ENCODE measurements at places on chromosomes 6 and 20. TPM values are rescaled to one million over a fixed set of nuclear protein-coding genes. Genes with fewer than 3 reads are reported as not detected.

The KIF25 gene
- not detected for total RNA-seq

The EFCAB8 gene
- 0.37 TPM for total RNA-seq

The SRMS gene
- total RNA-seq = not detected

The STMND1 gene
- not detected for total RNA-seq

The RANBP9 gene
- total RNA-seq = 65.0 TPM

The TMC2 gene
- not detected for total RNA-seq

The CASS4 gene
- 5.6 TPM for total RNA-seq

The ADNP gene
- 86.1 TPM for total RNA-seq

The PSMA7 gene
- total RNA-seq = 208 TPM

The CCM2L gene
- not detected for total RNA-seq

The BFSP1 gene
- 0.23 TPM for total RNA-seq

The HNF4A gene
- total RNA-seq = not detected

GRCh38 chr20:7094438-7094997, 327.0 kb downstream of the BMP2 start:
- DNase-seq = peak; percentile 40

- no peak for DNase-seq
These were observed 20.4 kb downstream of the RBM38 start for GRCh38 chr20:57411406-57412283.

- DNase-seq = no peak
These were observed 36.9 kb upstream of the AVP start for GRCh38 chr20:3121271-3121911.

DNA sequence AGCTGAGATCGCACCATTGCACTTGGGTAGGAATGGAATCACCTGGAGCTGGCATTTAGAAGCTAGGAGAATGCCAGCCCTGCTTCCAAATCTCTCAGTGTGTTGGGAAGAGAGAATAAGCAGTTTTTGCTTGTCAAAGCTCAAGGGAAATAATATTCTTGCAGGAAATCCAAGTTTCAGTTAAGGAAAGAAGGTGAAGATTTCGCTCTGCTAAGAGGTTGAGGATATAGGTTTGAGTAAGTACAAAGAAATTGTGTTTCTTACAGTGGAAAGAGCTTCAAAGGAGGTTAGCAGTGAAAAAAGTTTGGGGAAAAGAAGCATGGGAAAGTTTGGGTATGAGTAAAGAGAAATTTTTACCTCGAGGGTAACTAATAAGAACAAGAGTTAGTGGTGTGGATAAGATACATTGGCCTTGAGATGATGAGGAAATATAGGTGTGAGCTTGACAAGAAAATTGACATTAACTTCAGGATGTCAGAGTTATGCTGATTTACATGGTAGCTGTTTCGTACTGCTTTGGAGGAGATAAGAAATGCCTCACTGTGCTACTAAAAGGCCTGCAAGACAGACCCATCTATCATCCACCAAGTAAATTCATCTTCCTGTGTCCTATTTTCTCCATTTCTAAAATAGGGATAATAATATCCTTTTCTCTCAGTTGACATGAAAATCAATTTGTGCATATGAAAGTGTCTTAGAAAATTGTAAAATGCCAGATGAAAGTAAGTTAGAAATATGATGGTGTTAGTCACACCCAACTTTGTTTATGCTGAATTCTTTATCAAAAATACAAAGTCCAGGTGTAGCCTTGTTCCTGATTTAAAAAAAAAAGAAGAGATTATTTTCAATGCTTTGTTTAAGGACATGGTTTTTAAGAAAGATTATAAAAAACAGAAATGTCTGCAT, 12.8 kb upstream of the HINT3 start:
- no peak for DNase-seq

DNA sequence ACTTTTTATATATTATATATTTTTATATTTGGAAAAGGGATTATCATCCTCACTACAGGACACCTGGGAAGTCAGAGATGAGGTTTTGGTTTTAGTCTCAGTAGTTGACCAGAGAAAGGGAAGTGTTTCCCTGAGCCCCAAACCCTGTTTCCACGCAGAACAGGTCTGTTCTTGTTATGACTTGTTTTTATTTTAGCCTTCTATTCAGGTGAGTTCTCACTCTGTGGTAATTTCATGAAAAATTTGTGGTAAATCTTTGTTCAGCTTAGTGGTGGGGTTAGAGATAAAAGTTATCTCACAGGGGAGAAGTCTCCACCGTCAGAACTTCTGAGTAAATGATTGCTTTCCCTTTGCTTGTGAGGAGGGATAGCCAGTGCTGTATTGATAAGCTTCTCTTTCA, 224.9 kb downstream of the FARS2 start:
- DNase-seq = no peak

- no peak for DNase-seq
These were observed 25.2 kb downstream of the PHF3 start for GRCh38 chr6:63660757-63661156.

- DNase-seq = no peak
These were observed 112.1 kb upstream of the BCLAF1 start for GRCh38 chr6:136401749-136402148.

DNA sequence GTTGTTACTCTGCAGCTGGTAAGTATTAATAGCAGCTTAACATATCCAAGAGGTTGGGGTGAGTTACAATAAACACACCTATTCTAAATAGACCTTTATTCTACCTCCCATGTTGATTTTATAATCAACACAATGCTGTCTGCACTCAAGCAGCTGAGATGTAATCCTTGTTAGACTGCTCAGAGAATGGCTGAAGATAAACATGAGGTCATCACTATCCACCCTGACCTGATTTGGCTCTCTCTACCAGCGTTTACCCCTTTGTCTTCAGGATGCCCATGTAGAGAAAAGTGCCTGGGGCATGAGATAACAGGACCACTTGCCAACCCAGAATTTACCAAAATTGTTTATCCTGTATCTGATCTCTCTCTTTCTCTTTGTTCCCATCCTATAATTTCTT, 220.7 kb upstream of the DEFB112 start:
- no peak for DNase-seq

DNA sequence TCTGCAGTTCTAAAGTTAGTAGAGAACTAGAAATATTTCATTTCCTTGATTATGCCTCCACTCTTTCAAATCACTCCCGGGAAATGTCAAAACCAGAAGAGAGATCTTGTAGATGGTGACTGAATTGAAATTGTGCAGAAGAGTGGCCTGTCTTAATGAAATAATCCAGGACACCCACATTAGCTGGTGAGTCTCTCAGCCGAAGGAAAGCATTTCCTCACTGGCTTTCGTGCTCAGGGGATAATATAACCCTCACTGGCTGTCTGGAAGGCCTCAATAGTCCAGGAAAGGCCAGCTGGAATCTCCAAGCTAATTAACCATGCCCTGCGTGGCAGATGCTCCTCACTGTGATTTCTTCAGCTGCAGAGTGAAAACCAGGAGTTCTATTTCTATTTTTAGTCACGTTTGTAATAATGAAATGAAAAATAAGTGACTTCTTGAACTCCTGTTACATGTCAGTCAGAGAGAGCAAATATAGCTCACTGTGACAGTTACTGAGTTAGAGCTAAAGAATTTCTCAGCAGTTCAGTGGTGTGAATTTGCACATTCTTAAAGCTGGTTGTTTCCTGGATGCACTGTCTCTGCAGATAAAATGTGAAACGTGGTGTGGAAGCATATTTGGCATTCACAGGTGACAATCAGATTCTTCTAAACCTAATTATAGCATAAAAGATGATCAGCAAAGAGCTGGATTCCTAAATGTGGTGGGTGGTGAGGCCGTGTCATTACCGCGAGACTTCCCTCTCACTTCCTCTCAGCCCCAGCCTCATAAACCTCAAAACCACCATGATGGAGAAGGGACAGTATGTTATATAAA, 211.7 kb downstream of the LMBRD1 start:
- peak; percentile 15 for DNase-seq

GRCh38 chr6:49540614-49541013, 9.9 kb upstream of the C6orf141 start:
- DNase-seq = no peak

GRCh38 chr6:12359036-12359435, 68.9 kb downstream of the EDN1 start:
- DNase-seq = no peak

GRCh38 chr6:169624785-169625184, 77.0 kb downstream of the WDR27 start:
- no peak for DNase-seq

- DNase-seq = no peak
These were observed 50.8 kb downstream of the CD109 start for GRCh38 chr6:73746787-73747186.

DNA sequence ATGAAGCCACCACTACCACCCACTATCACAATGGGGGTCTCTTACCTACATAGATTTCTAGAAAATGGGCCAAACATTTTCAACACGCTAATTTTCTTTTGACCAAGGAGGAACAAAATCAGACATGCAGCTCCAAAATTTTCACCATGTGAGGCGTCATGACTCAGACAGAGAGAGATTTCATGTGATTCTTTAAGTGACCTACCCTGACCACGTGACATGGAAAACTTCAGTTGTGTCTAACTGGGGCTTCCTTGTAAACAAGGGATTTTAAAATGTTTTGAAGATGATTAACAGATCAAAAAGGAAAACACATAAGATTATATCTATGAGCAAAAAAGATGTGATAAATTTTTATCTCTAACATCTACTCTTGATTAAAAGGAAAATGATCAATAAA, 199.2 kb downstream of the TBXT start:
- no peak for DNase-seq

DNA sequence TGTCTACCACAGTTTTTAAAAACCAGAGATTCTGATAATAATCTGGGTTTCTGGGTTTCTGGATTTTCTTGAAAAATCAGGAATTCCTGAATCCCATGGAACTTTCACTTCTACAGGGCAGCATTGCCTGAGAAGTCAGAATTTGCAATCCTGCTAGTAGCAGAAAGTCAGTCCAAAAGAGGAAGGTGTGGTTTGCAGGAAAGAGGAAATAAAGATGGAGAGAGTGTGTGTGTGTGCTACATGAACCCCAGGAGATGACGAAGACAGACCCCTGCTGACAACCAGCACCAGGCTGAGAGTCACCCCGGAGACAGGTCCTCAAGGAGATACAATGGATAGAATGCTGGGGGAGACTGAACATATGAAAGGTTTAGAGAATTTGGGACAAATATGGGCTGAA, 44.9 kb downstream of the PRND start:
- no peak for DNase-seq

GRCh38 chr6:73653571-73654424, at the start of gene SLC17A5:
SLC17A5 (minus strand) TSS chr6:73653992; CDS start chr6:73653886, 106 bp downstream.
- peak; percentile 94 for DNase-seq

GRCh38 chr6:153947808-153948447, 91.1 kb upstream of the OPRM1 start:
- DNase-seq = peak; percentile 14

- no peak for DNase-seq
These were observed 22.0 kb upstream of the PRDM1 start for GRCh38 chr6:106064142-106064541.

GRCh38 chr6:88870717-88871330, 92.6 kb downstream of the RNGTT start:
- DNase-seq = peak; percentile 44

DNA sequence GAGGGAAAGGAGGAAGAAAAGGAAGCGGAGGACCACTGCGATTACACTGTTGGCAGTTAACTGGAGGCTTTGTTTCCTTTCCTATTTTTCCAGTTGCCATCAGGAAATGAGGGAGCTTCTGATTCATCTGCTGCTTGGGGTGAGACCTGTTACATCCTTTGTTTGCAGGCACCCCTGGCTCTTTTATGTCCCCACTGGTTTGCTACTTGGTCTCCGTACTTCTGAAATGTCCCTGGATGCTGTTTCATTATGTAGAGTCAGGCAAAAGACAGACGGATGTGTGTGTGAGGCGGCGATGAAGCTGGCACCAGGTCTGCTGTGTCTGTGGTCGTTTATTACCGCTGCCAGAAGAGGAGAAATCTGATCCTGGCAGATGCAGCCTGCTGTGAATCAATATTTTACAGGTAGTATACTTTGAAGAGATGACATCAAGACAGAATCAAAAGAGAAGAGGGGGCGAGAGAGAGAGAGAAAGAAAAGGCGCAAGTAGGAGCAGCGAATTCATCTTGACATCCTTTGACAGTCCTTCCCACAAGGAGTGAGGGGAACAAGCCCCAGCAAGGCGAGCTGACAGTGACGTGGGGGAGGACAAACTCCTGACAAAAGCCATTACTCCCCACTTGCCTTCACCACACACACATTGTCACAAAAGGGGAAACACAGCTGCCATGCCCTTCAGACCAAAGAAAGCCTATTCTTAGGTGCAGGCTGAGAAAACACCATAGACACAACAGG, 145.9 kb upstream of the FBXL4 start:
- DNase-seq = no peak

DNA sequence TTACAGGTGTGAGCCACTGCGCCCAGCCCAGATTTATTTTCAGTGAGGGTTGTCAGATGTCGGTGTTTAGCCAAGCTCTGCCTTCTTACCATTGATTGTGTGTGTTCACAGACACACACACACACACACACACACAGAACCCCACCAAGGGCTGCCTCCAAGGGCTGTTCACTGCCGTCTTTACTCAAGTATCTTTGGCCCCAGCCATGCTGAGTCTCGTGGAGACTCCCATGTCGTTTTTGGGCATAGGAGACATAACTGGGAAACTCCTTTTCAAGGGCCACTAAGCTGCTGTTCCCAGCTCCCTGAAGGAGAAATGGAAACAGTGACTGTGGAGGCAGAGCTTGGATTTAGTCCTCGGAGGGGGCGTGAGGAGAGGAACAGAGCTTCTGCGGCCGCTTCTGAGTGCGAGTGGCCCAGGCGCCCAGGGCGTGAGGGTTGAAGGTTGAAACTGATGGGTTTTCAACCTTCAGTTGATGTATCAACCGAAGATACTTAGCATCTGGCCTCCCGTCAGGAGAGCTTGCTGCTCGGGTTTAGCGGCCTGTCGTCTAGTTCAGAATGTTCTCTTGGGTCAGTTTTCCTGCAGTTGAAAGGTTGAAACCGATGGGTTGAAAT, 243.6 kb downstream of the TTLL2 start:
- no peak for DNase-seq

DNA sequence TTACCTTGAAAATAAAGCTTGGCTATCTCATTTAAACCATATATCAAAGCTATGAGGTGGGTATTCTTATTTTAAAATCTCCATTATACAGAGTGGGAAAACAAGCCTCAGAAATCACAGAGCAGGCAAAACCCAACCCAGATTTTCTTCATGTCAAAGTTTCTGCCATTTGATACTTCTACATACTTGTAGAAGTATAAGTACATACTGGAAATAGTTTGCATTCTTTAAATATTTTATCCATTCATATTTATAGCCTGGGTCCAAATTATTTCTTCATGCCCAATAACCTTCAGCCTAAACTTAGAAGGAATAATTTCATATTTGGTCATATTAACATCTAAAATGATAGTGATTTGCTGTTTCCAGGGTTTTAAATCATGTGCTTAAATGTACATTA, 61.8 kb downstream of the MLIP start:
- DNase-seq = no peak

- DNase-seq = no peak
These were observed 20.9 kb upstream of the ADGRG6 start for GRCh38 chr6:142280927-142281326.

All from activated CD4-positive, alpha-beta T cell treated with anti-CD3 and anti-CD28 coated beads for 36 hours (primary cell).